SHP77 (cell line): ENCODE measurements at places on chromosomes 2 and 18.

DNA sequence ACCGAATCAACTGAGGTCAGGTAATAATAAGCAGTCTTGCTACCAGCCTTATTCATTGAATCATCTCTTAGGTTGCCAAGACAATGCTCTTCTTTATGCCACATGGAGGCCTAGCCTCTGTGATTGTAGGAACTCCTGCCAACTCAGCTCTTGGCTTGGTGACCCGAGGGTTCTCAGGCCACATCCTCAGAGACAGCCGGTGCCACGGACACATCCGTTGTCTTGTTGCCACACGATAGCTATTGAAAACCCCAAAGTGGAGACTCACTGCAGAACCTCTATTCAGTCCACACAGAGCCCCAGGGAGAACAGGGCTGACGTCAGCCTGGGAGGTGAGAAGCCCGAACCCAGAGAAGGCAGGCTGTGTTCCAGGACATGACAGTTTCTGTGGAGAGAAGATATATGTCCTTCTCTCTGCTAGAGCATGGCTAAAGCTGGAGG, 53.5 kb upstream of the TGFA start:
- DNase-seq: no peak

DNA sequence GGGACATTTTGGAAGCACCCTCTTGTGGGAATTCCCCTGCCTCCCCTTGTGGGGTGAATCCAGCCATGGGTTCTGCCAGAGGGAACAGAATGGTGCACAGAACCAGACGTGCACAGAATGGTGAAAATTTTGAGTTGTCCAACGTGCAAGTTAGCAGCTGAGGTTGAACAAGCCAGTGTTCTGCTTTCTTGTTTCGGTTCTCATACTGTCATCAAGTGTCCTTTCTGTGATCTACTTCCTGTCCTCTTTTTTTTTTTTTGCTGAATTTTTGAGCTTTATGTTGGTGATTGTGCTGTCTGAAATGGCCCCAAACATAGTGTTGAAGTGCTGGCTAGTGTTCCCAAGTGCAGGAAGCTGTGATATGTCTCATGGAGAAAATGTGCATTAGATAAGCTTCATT, 21.5 kb upstream of the REEP1 start:
- DNase-seq: no peak

DNA sequence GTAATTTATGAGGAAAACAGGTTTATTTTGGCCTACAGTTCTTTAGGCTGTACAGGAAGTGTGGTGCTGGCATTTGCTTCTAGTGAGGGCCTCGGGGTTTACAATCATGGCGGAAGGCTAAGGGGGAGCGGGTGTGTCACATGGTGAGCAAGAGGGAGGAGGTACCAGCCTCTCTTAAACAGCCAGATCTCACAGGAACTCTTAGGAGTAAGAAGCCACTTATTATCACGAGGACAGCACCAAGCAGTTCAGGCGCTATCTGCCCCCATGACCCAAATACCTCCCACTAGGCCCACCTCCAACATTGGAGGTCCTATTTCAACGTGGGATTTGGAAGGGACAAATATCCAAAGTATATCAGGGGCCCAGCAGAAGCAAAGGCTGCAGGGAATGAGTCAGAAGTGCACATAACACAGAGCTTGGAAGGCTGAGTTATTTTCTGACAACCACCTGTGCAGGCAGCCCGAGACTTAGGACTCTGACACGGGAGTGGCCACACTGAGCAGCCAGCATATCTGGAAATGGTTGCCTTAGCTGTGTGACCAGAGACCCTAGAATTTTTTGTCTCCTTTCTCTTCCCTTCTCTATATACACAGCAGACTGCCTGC, 170.9 kb downstream of the PRPF40A start:
- no peak for DNase-seq

DNA sequence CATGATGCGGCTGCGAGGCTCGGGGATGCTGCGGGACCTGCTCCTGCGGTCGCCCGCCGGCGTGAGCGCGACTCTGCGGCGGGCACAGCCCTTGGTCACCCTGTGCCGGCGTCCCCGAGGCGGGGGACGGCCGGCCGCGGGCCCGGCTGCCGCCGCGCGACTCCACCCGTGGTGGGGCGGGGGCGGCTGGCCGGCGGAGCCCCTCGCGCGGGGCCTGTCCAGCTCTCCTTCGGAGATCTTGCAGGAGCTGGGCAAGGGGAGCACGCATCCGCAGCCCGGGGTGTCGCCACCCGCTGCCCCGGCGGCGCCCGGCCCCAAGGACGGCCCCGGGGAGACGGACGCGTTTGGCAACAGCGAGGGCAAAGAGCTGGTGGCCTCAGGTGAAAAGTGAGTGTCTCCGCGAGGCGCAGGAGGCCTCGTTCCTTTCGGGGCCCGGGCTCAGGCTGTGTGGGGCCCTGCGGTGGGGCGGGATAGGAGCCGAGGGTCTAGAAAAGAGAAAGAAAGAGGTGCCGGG, 520 bp downstream of the GLS start:
- DNase-seq: no peak

DNA sequence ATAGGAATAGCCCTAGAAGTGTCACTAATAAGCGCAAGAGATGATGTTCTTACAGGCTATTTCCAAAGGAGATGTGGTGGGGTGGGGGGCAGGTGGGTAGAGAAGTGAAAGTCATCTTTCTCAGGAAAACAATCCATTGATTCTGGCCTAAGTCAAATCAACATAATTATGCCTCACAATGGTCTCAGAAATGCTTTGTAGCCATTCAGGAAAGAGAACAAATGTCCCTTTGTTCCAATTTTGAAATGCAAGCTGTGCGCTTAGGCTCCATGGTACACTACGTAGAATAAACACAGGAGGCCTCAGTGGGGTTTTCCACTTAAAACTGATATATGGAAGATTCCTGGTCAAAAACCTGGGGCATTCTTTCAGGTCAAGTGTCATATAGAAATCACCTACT, 529.9 kb upstream of the KLHL29 start:
- no peak for DNase-seq

GRCh38 chr2:107801498-107801897, 25.2 kb upstream of the RGPD4 start:
- peak; percentile 88 for DNase-seq

DNA sequence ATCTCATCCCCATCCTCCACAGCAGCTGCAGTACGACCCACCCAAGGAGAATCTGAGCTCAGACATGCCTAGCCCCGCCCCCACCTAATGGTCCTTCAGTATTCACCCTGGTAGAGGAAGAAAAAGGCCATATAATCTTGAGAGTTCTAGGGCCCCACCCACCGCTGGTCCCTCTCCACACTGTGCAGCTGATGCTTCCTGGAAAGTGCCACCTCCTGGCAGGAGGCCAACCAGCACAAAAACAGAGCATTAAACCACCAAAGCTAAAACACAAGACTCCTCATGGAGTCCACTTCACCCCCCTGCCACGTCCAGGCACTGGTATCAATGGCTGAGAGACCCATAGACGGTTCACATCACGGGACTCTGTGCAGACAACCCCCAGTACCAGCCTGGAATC, 40.7 kb downstream of the MC4R start:
- DNase-seq: no peak

DNA sequence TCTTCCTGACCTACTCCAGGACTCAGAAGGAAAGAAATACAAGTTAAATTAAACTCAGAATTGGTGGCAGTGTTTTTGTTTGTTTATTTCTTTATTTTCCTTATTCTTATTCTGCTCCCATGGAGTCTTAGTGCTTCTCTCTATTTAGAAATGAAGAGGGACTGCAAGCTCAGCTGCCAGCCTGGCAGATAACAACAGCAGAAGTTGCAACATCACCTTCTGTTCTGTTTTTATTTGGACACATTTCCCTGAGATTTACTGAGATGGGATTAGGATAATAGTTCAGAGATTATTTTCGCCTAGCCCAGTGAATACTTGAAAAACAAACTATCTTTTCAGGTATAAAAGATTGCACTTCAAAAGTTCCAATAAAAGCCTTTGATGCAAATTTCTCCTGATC, 70.4 kb upstream of the DTNA start:
- no peak for DNase-seq

DNA sequence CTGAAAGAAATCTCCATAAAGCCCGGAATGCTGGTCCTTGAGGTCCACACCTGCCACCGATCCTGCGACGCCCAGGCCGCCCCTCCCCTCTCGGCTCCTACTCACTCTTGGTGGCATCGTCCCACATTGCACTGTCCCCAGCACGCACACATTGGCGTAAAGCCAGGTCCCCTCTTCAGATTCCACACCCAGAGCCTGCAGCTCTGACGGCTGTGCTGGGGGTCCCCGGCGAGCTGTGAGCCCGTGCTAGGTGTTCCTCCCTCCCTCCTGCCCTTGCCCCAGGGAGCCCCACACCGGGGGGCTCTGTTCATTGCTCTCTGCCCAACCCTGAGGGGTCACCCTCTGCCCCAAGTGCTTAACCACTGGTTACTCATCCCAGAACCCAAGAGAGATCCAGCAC, 8.5 kb downstream of the TPO start:
- DNase-seq: no peak

DNA sequence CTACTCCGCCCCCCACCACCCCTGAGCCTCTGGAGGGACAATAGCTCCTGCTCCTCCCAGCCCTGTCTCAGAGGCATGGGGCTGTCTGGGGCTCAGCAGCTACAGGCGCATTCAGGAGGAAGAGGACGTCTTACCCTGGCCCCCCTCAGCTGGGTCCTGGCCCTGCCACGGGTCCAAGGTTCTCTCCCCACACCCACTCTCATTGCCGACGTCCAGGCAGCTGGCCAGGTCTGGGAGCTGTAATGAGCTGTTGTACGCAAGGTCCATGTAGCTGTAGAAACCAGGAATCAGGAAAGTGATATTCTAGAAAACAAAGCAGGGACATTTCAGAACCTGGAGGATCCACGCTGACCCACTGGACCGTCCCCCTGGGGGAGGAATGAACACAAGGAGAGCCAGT, 13.5 kb downstream of the PASK start:
- DNase-seq: no peak

DNA sequence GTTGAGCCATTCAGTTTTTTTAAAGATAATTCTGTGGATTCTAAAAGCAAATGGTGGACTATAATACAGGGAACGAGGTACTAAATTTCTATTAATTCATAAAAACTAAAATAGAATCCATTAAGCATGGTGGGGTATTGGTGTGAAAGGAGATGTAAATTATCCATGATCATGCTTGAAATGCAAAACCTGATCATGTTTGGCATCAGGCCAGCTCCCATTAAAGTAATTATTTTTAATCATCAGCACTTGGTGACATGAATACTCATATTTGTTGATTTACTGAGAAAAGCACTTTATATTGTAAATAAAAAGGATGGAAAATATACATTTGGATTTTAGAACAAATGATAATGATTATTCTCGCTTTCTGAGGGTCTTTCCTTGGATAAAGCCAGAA, 232.3 kb upstream of the MEIS1 start:
- DNase-seq: no peak

- no peak for DNase-seq
Measured at GRCh38 chr2:236257575-236257974, 6.6 kb downstream of the ASB18 start.

DNA sequence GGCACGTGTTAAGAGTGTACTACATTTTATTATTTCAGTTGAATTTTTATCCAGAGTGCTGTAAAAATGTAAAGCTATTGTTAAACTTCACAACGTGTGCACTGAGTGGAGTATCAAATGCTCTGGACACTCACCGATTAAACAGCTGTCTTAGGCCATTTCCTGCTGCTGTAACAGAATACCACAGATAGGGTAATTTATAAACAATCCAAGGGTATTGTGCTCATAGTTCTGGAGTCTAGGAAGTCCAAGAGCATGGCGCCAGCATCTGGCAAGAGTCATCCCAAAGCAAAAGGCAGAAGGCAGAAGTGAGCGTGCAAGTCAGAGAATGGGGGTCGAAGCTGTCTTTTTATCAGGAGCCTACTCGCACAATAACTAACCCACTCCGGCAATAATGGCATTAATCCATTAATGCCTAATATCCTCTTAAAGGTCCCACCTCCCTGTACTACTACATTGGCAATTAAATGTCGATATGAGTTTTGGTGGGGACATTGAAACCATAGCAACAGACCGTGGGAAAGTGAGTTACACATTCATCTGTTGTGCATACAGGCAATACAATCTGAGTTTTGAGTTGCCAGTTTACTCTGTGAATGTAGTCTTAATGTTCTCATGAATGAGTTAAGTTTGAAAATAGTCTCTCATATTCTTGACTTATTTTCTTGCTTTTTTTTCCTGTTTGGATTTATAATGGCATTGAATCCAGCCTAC, 64.8 kb downstream of the ARMC9 start:
- DNase-seq: no peak

GRCh38 chr2:207139552-207139951, 26.2 kb downstream of the KLF7 start:
- DNase-seq: no peak

- no peak for DNase-seq
Measured at GRCh38 chr2:205848601-205849000, 166.3 kb downstream of the NRP2 start.

DNA sequence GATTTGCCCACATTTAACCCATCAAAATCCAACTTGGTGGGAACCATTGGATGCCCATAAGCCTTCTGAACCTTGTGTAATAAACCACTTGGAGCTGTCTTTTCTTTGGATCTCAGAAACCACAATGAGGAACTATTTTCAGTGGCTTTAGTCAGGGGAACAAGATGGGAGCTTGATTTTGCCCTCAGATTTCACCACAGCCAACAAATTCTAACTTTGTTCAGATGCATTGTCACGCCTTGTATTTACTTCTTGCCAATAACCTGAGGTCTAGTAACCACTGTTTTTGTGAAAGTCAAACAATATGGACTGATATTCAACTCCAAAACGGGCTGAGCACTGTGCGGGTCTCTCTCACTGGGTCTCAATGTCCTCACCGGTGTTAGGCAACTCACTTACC, 508.2 kb downstream of the TNS1 start:
- DNase-seq: no peak

GRCh38 chr2:12334412-12334966, 382.2 kb upstream of the TRIB2 start:
- DNase-seq: no peak

GRCh38 chr2:151644580-151644979, 89.7 kb downstream of the NEB start:
- DNase-seq: no peak

GRCh38 chr2:236972491-236973342, 113.0 kb upstream of the COPS8 start:
- no peak for DNase-seq

- DNase-seq: no peak
Measured at GRCh38 chr18:53033128-53033527, 693.1 kb downstream of the DCC start.

DNA sequence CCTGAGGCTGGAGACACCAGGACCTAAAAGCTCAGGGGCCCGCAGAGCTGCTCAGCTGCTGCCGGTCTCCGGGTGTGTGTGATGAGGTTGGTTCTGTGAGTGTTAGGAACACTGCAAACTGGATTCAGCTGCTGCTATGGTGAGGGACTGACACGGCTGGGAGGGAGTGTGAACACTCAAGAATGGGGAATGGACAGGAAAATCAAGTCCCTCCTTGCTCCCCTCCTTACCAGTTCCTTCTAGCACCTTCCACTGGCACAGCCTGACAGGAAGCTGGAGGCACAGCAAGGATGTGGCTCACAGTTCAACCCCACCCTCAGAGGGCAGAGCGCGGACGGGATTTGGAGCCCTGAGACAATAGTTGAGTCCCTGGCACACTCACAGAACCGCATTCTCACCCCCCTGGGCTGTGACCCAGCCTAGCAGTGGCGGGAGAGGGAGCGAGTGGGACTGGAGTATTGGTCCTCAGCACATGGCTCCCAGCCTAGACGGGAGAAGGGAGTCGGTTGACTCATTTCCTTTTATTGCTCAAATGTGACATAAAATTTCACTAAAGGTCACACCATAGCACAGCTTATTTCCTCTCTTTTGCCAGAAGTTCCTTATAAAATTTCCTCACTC, 42.5 kb downstream of the LRRC30 start:
- no peak for DNase-seq

GRCh38 chr2:62631160-62632085, 74.1 kb upstream of the EHBP1 start:
- DNase-seq: no peak
